Inflammatory macrophage treated with lipopolysaccharide for 4 hours (primary cell): ENCODE measurements at places on chromosomes 13 and 19.

DNA sequence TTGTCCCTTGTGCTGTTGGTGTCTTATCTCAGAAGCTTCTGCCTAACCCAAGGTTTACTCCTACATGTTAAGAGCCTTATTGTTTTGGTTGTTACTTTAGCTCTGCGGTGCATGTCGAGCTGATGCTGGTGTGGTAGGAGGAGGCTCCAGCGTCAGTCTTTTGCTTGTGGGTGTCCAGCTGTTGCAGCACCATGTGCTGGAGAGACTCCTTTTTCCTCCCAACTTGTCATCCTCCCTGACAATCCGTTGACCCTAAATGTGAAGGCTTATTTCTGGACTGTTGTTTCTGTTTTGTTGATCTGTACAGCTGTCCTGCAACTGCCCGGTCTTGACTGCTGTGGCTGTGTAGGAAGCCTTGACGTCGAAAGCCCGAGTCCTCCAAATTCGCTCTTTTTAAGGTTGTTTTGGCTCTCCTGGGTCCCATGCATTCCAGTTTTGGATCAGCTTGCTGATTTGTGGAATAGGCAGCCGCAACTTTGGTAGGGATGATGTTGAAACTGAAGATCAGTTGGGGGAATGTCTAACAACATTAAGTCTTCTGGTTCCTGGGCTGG lies 15.3 kb downstream of the NAXD start:
- no peak for DNase-seq

GRCh38 chr13:100363285-100363711 lies 225.3 kb downstream of the GGACT start:
- no peak for DNase-seq

DNA sequence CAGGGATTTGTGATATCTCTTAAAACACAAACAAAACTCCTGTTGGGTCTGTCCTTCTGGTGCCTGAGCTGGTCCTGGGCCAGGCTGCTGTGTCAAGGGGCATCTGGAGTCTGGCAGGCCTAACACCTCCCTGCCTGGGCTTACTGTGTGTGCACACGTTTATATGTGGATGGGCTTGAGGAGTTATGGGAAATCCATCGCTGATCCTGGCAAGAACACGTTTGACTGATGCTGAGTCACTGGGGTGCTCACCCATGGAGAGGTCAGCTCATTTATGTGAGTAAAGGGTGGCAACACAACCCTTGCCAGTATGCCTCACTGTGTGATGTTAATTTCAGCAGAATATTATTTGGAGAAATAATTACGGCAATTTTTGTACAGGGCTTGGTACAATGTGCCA lies 44.5 kb upstream of the PCDH8 start:
- DNase-seq, result no peak

GRCh38 chr19:51509823-51510660 lies 8.4 kb upstream of the SIGLEC12 start:
- DNase-seq, result peak; percentile 9

- no peak for DNase-seq
These were observed 36.2 kb downstream of the GPC6 start for GRCh38 chr13:93262729-93263345.

GRCh38 chr19:12364391-12365235 lies 870 bp downstream of the ZNF442 start:
- DNase-seq, result no peak

- no peak for DNase-seq
These were observed 4.1 kb upstream of the PNKP start for GRCh38 chr19:49871349-49871985.

- DNase-seq, result no peak
These were observed 62.2 kb downstream of the ERCC5 start for GRCh38 chr13:102907886-102908515.

DNA sequence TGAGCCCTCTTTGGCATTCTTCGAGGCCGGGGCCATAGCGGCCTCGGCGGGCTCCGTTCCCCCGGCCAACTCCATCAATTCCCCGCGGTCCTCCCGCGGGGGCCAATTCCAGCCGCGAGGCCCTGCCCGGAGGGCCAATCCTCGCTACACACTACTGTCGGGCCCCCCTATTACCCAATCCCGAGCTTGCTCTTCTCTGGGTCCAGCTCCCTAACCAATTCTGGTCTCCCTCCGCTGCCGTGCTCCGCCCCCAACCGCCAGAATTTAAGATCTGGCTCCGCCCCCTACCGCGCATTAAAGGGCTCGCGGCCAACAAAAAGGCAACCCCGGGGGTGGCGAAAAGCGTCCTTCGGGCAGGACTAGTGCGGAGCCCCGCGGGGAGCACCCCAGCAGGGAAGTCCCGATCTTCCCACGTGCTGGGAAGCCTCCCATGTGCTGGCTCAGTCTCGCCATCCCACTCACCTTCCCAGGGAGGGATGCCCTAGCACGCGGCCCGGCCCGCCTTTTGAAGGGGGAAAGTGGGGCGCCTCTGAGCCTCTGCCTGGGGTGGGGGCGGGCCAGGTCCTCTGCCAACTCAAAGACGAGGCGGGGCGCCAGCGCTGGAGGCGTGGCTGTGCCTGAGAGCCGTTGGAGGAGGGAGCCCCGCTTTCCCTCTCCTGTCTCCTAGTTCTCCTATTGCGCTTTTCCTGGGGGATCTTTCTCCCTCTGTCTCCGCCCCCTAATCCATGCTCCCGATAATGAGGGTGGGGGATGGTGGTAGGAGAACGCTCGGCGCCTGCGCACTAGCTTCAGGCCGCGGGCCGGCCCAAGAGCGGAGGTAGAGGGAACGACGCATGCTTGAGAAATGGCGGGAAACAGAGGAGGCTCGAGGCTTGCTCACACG lies 3.5 kb downstream of the LIPE start:
- DNase-seq, result peak; percentile 75

DNA sequence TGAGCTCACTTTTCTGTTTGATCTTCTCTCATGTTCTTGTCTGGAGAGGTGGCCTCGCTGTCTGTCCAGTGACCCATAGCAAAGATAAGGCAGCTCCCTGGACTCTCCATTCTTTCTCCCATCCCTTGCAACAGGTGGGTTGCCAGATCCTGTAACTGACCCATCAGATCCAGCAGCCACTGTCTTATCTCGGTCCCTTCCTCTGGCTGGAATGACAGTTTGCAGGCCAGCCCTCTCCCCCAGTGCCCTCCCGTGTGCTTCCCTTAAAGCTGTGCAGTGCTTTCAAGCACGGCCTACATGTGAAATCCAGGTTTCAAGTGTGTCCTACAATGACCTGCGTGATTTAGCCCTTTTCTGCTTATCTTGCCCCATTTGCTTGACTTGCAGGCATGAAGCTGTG lies 3.7 kb downstream of the GTF3A start:
- DNase-seq, result no peak

DNA sequence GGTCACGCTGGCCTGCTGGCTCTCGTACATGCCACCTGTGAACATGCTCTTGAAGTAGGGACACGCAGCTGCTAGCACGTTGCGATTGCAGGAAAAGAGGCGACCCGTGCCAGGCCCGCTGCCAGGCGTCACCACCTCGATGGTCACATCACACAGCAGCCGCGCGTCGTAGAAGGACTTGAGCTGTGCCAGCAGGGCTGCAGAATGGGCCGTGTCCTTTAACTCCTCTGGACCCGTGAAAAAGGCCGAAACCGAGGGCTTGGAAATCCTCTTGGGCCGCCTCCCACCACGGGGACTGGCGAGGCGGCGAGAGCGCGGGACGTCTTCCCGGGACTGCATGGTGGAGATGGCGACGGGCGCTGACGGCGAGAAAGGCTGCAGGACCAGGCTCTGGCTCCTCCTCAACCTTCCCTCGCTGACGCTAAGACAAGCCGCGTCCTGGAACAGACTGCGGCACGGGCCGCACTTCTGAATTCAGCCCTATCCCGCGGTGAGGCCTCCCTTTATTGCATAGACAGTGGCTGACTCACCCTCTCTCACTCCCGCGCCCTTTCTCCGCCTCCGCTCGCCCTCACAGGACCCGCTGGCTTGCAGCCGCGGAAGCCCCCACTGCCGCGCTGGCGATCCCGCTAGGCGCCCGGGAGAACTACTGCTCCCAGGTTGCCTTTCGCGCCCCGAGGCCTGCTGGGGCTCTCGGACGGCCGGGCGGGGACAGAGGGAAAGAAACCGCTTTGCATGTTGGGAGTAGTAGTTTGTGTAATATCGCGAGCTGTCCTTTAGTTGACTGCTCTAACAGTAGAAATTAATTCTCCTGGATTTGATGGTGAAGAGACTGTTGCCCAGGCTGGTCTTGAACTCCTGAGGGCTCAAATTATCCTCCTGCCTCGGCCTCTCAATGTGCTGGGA lies at the start of gene KBTBD7:
Gene KBTBD7 (minus strand): TSS at position 651 of the 906 bp plus-strand sequence. CDS start 312 bp downstream, at position 339.
- DNase-seq, result peak; percentile 94

DNA sequence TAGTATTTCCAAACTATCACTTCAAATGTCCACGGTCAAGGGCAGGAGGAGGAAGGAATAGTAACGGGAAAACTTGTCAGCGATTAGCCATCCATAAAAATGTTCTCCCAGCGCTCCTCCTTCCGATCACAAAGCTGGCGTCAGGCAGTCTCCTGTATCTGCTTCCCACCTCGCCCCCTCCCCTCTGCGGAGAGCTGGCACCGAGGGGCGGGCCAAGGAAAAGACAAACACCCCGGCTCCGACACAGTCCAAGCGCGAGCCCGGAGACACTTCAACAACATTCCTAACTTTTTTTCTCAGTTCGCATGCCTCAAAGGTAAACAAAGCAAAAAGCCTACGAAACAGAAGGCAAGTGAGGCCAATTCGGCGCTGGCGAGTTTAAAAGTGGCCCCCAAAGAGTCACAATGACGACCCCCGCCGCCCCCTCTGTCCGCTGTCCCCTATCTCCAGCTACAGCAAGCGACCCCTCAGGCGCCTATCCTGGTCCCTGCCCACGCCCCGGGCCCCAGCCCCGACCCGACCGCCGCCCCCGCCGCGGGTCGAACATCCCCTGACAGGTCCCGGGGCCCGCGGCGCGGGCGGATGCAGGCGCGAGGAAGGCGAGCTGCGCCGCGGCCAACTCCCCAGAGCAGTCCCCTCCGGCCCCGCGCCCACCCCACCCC lies 736 bp downstream of the SMAD9 start:
- DNase-seq, result no peak

GRCh38 chr19:38120471-38121025 lies 103.5 kb downstream of the DPF1 start:
- no peak for DNase-seq

DNA sequence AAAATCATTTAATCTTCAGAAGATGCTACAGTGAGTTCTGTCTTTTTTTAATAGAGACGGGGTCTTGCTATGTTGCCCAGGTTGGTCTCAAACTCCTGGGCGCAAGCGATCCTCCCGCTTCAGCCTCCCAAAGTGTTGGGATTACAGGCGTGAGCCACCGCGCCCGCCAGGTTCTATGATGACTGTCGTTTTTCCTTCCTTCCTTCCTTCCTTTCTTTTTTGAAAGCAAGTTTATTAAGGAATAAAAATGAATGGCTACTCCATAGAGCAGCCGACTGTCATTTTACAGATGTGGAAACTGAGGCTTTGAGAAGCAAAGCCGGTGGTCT lies 511 bp upstream of the GAMT start:
- DNase-seq, result no peak

DNA sequence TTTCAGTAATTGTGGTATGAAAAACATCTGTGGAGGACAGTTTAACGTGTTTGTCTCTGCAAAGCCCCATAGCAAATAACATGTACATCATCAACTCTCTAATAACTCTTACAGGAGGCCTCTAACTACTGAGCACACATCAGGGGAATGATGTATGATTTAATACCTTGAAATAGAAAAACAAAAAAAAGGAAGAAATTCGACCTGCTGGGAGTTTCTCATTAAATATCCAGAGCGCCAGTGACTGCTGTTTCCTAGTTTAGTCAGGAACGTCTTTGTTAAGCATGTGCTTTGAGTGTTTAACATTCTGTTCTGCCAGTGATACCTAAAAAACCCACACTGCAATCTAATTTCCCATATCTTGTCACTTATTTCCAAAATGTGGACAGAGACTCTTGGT lies 235.4 kb downstream of the PCDH20 start:
- DNase-seq, result no peak

GRCh38 chr13:86877441-86877840 lies 793.7 kb upstream of the SLITRK5 start:
- DNase-seq, result no peak

- no peak for DNase-seq
These were observed 19.4 kb downstream of the NOTCH3 start for GRCh38 chr19:15181394-15181793.

- DNase-seq, result no peak
These were observed 717.7 kb upstream of the ATXN8OS start for GRCh38 chr13:69389899-69390298.

DNA sequence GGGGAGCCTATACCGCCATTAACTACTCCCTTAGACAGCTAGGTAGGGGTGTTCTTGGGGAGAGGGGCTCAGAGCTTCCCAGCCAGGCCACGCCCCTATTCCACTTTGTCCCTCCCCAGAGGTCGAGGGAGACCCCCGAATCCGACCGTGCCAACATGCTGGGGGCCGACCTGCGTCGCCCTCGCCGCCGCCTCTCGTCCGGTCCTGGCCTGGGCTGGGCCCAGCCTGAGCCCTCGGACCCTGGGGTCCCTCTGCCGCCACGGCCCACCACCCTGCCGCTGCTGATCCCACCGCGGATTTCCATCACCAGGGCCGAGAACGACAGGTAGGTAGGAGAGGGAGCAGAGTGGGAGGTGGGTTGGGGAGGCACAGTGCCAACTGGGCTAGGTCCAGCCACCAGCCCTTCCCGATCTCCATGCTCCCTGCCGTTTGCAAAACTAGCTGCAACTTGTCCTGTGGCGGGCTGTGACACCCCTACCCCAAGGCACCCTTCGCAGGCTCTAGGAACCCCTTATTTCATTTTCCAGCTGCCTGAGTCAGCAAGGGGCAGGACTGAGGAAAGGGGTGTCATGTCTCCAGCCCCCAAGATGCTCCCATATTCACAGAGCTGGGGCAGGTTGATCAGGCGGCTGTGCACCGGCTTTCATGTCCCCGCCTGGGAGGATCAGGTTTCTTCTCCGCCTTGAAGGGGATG lies 2.6 kb upstream of the PDE4A start:
- DNase-seq, result no peak

DNA sequence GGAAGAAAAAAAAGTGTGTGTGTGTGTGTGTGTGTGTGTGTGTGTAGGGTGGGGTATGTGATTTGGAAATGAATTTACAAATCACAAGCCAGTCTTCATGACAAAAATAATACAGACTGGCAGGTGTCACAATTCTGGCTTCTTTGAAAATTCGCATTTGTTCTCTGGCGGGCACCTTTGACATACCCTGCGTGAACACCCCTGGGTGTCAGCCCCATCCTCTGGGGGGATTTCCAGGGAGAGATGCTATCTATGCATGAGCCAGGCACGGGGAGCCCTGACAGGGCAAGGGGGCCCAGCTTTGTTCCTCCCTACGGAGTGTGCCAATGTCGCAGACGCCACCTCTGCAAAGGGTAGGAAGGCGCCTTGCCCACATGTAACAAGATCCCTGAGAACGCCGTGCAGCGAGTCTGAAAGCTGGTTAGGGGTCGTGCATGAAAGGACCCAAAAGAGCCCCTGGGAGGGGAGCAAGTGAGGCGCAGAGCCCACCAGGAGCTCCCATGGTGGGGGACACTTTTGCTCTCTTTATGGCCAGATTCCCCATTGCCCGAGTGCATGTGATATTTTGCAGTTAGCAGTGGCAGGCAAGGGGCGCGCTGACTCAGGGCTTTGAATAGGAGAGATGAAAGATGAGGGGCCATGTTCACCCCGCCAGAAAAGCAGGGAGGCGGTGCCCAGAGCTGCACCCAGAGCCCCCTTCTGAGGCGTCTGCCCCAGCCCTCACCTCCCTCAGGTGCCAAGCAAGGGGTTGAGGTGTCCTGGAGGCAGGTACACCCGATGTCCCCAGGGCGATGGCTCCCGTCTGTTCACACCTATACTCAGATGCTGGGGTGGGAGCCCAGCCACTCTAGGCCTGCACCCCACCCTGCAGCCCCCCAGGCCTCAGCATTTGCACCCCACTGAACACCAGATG lies 45.3 kb downstream of the KLF2 start:
- DNase-seq, result no peak
